ENCODE measurements at places on chromosomes 16 and 17.

DNA sequence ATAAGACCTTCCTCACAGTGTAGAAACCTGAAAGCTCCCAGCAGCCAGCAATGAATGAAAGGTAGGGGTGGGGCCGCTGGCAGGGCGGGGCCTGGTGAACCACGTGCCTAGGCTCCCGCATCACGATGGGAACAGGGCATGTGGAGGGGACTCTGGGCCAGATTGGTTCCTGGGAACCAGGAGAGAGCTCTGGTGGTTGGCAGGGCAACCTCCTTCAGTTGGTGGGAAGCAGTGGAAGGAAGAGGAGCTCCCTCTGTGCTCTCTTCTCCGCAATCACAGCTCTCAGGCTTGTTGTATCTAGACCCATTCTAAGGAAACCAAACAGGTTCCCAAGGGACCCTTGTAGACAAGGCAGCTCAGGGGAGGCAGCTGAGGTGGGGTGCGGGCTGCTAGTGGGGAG, 10.5 kb downstream of the GGA2 start:
- DNase-seq = no peak

GRCh38 chr16:17381784-17382183, 89.0 kb downstream of the XYLT1 start:
- DNase-seq = no peak

DNA sequence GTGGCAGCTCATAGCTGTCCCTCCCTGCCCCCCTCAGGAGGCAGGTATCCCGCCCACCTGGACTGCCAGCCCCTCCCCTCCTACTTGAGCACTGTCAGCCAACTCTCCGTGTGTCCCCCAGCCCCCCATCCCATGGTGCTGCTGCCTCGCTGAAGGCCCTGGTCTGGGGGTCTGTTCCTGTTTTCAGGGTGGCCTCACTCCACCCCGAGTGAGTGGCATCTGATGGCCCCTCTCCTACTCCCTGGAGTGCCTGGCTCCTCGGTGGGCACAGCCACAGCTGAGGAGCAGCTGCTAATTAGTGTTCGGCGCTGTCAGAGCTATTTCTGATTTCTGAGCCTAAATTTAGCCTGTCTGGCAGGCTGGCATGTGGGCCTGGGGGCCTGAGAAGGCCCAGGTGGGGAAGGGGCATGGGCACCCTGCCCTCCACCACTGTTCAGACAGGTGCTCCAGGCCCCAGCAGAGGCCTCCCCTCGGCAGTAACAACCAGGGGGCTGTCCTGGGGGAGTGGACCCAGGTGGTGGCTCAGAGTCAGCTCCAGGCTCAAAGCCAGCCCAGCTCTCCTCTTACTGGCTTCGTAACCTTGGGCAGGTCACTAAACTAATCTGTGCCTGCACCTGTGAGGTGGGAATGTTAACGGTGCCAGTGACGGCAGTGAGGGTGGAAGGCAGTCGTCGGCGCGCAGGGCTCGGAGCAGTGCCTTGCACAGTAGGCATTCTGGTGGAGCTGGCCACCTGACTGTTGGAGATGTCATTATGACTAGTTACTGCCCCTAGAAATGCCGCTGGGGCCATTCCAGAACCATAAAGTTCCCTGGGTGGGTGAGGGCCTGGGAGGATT, 6.5 kb downstream of the FMNL1 start:
- peak; percentile 21 for DNase-seq

DNA sequence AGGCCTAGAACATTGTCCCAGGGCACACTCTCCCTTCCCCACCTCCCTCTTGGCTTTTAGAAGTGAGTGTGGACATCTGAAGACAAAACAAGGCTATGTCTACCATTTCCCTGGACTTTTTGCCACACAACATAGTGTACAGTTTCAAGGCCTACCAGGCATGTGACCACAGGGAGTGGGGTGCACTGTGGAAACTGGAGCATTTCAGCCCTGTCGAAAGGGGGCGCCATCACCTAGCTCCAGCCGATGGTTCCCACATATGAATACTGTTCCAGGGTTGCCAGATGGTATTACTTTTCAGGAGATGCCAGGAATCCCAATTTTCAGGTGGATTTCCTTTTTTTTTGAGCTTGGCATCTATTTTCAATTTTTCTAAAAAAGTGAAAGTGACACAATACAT, 140.7 kb downstream of the KATNIP start:
- DNase-seq = no peak

DNA sequence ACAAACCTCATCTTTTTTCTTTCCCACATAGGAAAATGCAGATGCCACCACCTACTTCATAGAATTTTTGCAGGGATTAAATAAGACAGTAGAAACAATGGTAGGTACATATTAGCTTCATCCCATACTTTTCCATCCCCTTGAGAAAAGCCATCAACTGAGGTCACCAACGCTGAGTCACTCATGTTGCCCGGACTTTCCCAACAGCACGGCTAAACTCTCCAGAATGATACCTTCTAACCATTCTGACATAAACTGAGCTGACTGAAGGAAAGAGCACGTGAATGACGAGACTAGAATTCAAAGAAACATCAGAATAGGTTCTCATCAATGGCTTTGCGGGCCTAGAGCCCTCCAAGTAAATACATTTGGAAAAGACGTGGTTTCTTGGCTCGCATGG, 146.0 kb upstream of the RCVRN start:
- DNase-seq = peak; percentile 19

- DNase-seq = no peak
Observed at GRCh38 chr17:34579017-34579946, at the start of gene TMEM132E. TSS of gene TMEM132E (plus strand) at chr17:34579582. CDS start at chr17:34581077, 1,495 bp downstream.

DNA sequence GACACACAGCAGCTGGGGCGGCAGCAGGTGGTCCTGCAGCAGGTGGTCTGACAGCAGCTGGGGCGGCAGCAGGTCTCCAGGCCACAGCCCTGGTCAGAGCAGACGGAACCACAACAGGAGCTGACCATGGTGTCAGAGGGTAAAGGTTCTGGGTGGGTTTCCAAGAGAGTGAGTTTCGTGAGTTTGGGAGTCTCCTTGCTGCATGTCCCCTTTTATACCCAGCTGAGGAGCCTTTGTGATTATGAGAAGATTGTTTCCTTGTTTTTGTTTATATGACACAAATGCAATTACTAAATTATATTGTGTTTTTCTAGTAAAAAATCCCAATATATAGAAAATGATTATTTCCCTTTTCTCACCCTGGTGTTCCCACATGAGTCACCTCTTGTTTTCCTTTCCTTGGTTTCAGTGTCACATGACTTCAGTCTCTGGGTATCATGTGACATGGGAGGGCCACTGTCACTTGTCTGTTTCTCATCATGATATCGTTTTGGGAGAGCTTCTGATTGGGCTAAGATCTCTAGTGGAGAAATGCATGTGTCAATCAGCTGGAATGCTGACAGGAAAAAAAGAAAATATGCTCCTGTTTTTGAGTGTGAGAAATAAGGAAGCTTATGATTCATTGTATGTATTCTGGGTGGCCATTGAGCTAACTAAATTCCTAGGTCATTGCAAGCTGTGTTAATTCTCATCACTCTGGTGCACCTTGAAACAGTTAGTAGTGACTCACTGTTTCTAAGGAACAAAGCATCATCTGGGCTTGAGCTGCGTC, at the start of gene KRTAP4-6:
TSS of gene KRTAP4-6 (minus strand) at position 185 of the 772 bp plus-strand sequence. CDS start at position 128, 57 bp downstream.
- no peak for DNase-seq

DNA sequence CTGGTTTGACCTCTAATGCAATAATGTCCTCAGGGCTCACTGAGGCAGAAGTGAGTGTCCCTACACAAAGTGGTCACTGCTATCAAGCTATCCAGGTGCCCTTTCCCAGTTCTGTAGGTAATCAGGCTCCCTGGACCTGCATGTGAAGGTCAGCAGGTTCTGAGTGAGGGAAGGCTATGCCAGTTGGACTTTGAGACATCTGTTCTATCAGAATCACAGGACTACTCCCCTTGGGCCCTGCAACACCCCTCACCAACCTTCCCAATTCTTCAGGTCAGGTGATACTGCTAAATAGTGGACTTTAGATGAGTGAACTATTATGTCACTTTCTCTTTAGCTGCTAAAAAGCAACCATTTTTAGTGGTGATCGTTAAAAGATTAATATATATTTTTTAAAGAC, 37.6 kb downstream of the ZZEF1 start:
- no peak for DNase-seq

- DNase-seq = no peak
Observed at GRCh38 chr17:48093341-48094045, 7.8 kb downstream of the CBX1 start.

DNA sequence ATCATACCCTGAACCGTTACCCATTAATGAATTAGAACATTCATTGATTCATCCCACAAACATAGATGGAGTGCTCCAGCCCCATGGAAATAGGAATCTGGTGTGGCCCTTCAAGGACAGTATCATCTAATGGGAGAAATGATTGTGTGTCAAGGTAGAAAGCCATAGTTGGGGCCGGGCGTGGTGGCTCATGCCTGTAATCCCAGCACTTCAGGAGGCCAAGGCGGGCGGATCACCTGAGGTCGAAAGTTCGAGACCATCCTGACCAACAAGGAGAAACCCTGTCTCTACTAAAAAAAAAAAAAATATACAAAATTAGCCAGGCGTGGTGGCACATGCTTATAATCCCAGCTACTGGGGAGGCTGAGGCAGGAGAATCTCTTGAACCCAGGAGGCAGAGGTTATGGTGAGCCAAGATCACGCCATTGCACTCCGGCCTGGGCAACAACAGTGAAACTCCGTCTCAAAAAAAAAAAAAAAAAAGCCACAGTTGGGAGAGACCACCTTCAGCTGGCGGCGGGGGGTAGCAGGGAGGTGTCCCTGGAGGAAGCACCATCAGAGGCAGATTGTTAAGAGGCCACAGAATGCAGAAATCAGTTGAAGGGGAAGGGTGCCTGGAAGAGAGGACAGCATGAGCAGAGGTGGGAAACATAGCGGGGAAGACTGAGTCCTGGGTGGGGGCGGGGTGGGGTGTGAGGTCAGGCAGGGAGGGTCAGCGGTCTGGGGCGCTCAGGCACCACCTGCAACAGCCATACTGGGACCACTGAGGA, 60.0 kb downstream of the USP22 start:
- DNase-seq = no peak

GRCh38 chr17:10547351-10547750, 2.1 kb downstream of the MYH2 start:
- no peak for DNase-seq

DNA sequence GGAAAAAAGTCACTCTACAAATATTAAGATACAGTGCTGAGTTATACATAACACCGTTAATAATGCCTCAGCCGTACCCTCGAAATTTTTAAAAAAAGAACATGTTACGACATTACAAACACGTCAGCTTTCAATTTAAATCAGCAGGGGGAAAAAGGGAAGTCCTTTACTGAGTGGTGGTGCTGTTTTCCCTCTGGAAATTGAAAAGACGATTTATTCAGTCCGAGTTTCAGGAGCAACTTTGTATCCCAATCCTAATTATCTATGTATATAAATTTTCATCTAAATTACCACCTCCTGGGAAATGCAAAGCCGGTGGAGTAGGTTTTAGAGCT, 1.3 kb downstream of the NETO2 start:
- DNase-seq = peak; percentile 27

- peak; percentile 24 for DNase-seq
Observed at GRCh38 chr17:40610359-40610758, 37.3 kb downstream of the SMARCE1 start.

- no peak for DNase-seq
Observed at GRCh38 chr17:28896491-28896883, 1.0 kb downstream of the FLOT2 start.

DNA sequence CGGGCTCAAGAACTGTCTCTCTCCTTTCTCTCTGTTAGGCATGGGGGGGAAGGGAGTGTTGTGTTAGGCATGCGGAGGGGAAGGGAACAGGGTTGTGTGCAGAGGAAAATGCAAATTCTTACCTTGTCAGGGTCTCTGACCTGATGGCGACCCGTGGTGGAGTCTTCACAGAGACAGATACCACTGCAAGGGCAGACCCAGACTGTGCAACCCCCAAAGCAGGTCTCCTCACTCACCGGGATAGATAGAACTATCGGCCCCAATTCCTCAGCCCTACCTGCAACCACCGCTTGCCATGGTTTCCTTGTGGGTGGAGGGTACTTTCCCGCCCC, 9.6 kb upstream of the MPP2 start:
- no peak for DNase-seq

- peak; percentile 33 for DNase-seq
Observed at GRCh38 chr16:19883296-19883965, 1.2 kb downstream of the GPRC5B start.

All from natural killer cell (primary cell).